ENCODE measurements at places on chromosomes 6 and 20. TPM values are rescaled to one million over a fixed set of nuclear protein-coding genes. Genes with fewer than 3 reads are reported as not detected.

Gene GTSF1L
- total RNA-seq = not detected

DNA sequence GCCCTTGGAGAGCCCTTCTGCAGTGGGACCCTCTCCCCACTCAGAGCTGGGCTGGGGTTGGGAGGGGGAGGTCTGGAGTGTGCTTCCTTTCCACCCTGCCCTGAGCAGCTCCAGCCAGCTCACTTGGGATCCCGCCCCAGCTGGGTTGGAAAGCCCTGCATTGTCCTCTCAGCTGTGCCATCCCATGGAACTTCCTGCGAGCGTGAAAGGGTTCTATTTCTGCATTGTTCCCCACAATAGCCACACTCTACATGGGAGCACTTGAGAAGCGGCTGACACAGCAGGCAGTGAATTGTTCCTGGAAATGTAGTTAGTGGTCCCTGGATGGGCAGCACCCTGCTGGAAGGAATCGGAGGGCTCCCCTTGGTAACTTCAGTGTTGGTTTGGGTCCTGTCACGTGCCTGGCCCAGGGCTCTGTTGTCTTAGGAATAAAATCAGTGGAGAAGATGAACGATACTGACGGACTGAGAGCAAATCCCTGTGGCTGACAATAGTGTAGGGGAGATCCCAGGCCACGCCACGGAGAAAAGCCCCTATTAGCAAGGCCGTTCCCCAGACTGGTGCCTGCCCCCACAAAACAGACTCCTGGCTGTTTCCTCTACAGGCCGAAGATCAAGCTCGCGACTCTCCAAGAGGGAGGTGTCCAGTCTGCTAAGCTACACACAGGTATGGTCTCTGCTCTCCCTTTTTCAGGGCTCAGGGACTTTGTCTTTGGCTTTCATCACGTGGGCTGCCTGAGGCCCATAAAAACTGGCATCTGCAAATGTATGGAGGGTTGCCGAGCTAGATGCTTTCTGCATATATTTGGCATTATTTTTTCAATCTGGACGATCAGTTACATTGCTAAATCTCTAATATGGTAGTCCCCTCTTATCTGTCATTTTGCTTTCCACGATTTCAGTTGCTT lies 18.8 kb downstream of the DNMT3B start:
- DNase-seq = no peak

Gene CRNKL1
- total RNA-seq = 15.9 TPM

DNA sequence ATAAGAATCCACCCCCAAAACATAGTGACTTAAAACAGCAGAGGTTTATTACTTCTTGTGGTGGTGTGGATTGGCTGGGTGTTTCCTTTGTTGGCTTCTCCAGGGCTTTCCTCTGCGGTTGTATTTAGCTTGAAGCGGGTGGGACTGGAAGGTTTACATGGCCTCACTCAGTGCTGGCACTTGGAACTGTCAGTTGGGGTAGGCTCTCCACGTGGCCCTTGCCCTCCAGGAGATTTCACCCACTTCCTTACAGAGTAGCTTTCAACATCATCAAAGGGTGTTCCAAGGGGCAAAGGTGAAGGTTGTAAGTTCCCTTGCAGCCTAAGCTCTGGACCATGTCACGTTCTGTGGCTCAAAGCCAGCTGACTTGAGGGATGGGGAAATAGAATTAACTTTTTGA lies 32.5 kb upstream of the NKX2-2 start:
- peak; percentile 27 for DNase-seq

Gene HCRTR2
- total RNA-seq = not detected

- DNase-seq = no peak
These were observed 109.8 kb downstream of the CRYBG1 start for GRCh38 chr6:106470316-106470715.

Gene HEY2
- total RNA-seq = 6.0 TPM

DNA sequence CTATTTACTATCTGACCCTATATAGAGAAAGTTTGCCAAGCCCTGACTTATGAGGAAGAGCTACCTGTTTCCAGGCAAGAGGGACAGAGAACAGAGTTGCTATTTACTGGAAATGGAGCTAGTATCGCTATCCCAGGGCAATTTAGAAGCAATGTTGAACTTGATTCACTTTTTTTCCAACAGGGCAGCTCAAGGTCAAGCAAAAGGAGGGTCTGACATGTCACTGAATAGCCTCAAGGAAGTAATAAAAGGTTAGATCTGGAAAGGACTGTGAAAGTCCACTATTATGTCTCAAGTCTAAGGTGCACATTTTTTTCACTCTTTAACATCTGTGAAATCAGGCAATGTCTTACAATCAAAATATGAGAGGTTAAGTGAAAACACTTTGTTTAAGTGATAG lies 84.4 kb downstream of the CLIC5 start:
- DNase-seq = no peak

GRCh38 chr6:112827793-112828192 lies 480.7 kb downstream of the RFPL4B start:
- DNase-seq = peak; percentile 45

DNA sequence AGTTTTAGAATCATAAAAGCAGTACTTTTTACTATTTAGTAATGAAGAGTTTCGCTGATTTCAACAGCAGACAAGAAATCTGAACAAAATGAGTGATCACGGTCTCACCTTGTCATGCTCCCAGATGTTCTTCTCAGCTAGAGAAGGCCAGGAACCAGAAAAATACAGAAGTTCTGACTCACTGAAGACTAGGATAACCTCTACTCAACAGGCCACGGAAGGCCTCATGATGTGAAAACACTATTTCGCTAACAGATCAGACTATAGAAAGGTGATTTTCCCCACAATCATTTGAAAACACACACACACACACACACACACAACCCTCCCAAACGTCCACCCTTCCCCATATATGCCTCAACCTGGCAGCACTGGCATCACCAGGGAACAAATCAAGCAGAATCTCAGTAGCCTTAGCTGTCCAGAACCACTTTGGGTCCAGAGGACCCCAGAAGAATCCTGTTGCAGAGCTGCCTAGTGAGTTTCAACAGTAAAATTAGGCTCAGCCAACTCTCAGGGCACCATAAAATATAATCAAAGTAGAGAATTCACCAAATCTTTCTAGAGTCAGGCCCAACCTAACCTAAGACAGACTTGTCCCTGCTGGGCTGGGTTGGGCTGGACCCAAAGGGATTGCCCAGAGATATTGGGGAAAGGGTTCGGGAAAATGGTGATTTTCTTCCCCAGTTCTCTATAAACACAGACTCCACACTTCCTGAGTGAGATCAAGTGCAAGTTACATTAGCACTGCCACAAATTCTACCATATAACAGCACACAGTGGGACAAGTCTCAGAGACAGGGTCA lies 7.9 kb downstream of the EXOC2 start:
- DNase-seq = no peak
